ENCODE measurements at places on chromosomes 2 and 18. TPM values are rescaled to one million over a fixed set of nuclear protein-coding genes. Genes with fewer than 3 reads are reported as not detected.

- no peak for DNase-seq
Observed at GRCh38 chr2:237430861-237431260, 16.9 kb upstream of the COL6A3 start.

DNA sequence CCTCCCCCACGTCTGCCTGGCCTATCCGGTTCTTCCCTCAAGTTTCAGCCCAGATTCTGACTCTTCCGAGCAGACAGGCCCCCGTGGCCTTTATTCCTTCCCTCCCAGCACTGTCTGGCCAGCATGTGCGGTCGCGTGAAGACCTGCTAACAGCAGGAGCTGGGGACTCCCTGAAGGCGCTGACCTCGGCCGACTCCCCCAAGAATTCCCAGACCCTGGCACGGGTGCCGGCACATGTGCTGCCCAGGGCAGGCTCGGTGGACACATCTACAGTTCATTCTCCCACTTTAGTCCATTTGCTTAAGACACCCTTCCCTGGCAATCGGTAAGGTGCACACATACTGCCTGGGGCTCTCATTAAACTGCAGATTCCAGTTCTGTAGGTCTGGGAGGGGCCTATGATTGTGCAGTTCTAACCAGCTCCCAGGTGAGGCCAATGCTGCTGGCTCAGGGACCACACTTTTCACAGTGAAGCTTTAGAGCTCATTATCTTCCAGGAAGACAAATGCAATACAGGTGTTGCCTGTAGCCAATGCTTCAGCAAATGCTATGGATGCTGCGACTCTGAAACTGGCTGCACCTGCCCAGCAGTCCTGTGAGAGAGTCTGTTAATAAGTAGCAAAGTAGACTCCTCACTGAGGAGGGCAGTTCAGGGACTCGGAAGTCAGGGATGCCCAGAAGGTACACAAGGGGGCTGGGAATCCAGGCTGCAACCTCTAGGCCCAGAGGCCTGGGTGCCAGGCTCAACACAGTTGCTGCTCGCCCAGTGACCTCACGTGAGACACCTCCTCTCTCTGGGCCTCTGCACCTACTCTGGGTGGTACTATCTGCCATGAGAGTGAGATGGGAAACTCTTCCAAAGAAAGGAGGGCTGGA lies 45.4 kb upstream of the TAF1B start:
- DNase-seq: no peak

DNA sequence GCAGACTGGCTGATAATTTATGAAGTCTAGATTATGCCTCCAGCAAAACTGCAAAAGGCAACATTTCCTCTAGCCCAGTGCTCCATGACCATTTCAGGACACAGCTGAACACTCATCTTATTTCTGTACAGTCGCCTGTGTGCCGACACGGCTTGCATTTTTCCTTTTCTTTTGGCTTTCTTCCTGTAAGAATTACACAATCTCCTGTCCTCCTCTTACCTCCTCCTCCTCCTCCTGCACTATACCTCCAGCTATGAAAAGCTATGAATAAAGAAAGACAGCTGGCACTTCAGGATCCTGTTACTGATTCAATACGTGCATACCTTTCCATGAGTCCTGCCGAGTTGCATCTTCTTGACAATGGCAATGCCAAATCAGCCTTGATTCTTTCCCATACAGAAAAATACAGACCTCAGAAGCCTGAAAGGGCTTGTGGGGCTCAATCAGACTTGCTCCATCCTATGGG lies 32.2 kb upstream of the TRIB2 start:
- no peak for DNase-seq

DNA sequence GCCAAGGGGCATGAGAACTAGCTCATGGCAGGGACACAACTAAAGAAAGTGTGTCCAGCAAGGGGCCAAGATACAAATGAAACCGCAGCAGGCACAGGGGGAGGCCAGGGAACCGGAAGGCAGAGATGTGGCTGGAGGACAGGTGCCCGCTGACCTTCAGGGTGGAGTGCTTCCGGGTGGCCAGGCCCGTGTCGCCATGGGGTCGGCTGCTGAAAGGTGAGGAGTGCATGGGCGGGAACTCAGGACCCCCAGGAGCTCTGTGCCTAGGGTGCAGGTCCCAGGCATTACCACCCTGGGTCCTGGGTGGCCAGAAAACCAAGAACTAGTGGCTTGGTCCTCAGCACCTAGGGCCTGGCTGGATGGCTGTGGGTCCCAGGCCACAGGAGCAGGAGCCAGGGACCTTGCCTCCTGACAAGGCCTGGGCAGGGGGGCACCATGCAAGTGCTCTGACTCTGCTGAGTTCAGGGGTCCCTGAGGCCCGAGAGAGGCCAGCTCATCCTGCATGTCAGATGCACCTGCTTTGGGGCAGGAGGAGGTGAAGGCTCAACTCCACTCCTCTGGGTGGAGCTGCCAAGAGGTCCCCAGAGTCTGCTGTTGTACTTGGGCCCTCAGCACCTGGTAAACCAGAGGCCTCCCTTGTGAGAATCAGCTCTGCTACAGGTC lies 50.9 kb downstream of the CENPO start:
- DNase-seq: no peak

DNA sequence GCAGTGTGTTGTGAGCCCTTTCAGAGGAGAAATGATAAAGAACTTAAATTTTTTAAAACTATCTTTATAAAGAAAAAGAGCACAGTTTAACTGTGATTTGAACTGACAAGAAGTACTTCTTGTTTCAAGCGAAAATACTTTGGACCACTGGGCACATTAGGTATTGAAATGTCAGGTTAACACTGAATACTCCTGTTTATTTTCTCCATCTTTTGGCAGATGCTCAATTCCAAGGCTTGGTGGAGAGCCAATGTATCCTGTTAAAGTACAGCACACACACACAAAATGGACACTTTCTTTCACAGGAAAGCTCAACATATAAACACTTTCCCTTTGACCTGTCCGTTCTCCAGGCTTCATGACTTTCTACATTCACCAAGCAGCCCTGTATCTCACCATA lies 32.6 kb upstream of the SP3 start:
- DNase-seq: no peak

DNA sequence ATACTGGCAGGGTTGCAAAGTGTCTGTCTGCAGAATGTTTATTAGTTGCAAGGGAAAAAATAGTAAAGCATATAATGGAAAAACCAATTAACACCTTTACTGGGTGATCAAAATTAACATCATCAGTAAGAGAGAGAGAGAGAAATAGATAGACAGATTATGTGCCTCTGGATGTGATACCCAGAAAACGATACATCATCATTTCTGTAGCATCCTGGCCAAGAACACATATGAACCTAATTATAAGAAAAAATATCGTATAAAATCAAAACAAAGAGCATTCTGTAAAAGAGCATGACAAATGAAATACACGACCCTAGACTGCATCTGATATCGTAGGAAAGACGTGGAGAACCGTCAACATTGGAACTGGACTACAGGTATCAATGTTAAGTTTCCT lies 64.6 kb downstream of the SMC6 start:
- no peak for DNase-seq

Gene ARL4C
- total RNA-seq: 1.7 TPM

GRCh38 chr18:7576685-7577084 lies 9.6 kb downstream of the PTPRM start:
- no peak for DNase-seq

Data from cardiac septum (tissue), 1 donor.